NCI-H187 treated with DMSO at 0.1 percent for 48 hours (cell line): ENCODE measurements at places on chromosomes 3 and 15.
A peak's percentile ranks its signal among the peaks of the same experiment; 100 is the strongest.

DNA sequence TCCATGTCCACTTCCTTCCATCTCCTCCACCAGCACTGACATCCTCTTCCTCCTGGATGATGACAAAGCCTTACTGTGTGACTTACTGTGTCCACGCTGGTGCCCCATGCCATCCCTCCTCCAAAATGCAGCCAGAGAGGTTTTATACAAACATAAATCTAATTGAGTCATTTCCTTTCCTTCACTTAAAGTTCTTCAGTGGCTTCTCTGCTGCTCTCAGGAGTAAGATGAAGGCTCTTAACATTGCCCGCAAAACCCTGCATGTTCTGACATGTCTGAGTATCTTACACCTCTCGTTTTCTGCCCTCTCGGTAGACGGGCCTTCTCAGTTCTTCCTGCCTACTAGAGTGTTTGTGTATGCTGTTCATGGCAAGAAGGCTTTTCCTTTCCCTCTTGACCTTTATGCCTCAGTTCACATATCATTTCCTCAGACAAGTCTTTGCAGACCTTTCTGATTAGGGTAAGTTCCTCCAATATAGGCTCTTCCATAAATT, 175.5 kb downstream of the CFAP20DC start:
- DNase-seq, result peak; percentile 24

- DNase-seq, result no peak
Observed at GRCh38 chr3:111072031-111072921, 660 bp downstream of the NECTIN3 start.

DNA sequence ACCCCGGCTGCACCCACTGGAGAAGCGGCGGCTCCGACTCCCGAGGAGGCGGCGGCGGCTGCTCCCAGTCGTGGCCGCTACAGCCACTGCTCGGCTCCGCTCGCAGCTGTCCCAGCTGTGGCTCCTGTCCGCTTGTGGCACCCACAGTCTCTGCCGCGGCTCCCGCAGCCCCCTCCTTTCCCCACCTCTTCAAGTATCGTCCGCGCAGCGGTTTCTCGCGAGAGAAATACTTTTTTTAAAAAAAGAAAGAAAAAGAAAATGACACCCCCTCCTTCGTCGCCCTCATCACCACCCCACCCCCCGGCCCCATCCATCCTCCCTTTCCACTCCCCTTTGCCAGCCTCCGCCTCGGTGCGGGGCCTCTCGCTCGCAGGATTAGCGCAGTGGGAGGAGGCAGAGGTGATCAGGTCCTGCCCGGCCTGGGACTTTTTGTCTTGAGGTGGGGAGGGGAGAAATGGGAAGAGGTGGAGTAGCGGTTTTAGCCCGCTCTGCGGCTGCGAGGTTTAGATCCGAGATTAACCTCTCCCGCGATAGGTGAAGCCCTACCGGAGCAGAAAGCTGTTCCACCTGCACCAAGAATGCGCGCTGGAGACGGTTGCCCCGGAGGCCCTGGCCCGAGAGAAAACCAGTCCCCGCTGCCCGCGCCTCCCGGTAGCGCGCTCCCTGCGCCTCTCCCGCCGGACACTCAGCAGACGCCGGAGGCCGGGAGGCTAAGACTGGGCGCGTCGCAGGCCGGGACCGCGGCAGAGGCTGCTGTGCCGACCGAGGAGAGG, at the start of gene FBN1:
Gene FBN1, minus strand, starts transcription at position 152 of the 773 bp plus-strand sequence. CDS start 940 bp downstream, outside the sequence.
- no peak for DNase-seq

DNA sequence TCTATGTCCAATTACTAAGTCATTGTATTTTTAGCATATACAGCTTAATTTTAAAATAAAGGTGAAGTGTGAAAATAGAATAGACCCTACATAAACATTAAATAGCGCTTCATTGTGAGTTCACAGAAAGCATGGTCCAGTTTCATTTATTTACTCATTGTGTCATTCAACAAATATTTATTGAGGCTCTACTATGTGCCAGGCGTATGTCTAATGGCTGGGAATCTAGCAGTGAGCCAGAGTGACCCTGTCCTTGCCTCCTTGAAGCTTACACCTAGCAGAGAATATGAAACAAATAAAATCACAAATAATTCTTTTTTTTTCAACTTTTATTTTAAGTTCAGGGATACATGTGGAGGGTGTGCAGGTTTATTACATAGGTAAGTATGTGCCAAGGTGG, 161.7 kb downstream of the CFAP20DC start:
- no peak for DNase-seq

- no peak for DNase-seq
Observed at GRCh38 chr3:150901793-150902192, 3.4 kb downstream of the MINDY4B start.

DNA sequence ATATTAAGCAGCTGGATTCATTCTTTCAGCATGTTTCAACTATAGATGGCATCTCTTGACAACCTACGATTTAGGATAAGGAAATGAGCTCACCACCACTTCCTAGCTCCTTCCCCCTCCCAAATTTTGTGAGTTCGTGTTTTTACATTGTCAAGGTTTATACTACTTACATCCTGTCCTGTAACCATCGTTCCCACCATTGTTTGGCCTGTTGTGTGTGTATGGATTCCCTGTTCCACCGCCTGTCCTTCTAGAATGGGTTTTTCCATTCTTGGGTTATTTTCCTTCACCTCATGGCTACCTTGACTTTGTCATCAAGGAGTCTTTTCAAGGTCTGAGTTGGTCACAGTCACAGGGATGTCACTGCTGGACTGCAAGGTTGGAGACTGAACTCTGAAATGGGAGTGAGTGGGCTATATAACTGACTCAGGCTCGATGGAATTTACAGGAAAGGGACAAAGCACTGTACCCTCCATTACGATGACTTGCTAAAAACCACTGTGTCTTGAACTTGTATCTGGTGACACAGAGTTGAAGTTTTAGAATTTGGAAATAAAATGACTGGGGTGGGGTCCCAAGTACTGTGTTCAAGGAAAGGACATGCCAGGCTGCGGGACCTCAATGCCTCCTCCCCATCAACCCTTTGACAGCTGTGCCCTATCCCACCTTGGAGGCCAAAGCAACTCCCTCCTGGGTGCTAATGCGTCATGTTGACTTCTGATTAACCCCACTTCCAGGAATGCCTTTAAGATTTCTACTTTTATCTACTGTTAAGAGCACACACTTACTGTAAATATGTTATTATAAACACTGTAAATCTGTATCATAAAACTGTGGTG, 66.8 kb upstream of the BLM start:
- DNase-seq, result no peak

GRCh38 chr3:119147494-119147893, 1.5 kb downstream of the TEX55 start:
- no peak for DNase-seq

DNA sequence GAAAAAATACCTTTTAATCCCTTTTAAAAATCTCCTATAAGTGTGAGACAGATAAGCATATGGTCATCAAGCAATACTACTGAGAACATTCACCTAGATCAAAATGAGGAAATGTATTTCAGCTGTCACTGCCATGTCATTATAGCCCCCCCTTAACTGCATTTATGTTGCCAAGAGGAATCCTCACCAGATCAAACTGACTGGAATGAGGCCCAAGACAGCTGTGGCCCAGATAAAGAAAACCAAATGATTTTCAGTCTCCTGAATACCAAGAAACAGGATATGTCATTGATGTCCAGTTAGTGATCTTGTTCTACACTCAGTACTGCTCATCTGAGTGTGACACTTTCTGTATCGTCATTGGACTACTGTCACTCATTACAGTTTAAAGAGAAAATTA, 35.1 kb upstream of the CPB1 start:
- no peak for DNase-seq

DNA sequence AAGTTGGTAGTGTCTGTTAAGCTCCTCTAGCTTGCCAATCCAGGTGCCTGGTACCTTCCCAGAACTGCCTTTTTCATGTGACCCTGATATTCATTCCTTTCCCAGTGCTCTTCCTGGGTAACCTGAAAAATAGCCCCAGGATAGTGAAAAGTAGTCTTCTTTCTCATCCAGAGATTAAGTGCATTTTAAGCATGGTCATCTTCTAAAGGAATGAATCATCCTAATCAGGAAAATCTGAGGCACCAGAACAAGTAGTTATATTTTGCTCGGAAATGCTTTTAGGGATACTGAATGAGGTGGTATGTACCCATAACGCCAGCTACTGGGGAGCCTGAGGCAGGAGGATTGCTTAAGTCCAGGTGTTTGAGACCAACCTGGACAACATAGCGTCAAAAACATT, 23.1 kb upstream of the PDCD6IP start:
- DNase-seq, result no peak

DNA sequence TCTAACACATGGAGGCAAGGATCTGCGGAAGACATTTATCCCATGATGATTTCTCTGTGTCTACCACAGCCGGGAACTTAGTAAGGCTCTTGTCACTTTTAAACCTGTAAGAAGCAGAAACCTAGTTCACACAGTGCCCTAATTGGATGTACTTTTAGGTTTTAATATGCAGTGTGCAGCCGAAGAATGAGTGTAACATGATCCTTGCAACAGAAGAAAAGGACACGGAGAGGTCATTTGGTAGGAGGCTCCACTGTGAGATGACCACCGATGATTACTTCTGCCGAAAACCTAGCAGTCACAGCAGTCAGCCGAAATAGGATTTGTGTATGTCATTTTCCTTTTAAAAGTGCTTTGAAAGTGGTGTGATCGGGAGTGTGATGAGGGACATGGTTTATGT, 6.8 kb downstream of the CACNA1D start:
- DNase-seq, result no peak

DNA sequence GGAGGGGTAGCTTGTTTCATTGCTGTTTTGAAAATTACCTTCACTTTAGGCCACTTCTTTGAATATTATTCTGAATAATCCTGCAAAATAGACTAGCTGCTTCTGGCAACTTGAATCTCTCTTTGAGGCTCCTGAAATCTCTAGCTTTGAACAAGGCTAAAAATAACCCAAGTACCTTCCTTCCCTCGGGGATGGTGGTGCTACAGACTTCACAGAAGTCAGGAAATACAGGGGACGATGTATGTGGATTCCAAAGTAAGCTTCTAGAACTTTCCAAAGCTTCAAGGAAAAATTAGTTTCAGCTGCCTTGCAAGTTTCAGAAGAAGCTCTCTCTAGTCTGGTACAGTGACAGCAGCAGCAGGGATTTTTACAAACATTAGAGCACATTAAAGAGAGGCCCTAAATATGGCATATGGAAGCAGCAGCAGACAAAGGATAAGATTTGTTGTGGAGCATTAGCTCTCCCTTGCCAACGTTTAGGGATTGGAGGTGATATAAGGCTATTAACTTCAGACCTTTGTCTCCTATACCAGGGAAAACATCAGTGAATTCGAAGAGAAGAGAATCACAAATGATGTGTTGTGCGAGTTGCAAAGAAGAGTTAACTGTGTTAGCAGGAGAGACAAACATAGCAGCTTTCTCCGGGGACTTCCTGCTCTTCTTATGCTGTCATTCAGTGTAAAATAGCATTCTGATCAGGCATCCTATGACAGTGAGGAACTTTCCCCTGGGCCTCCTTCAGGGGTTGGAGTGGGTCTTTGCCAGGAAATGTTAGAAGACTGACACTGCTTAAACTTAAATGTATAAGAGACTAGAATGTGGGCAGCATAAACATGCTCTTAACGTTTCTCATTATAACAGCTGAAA, 783.0 kb upstream of the ARPP21 start:
- peak; percentile 15 for DNase-seq

DNA sequence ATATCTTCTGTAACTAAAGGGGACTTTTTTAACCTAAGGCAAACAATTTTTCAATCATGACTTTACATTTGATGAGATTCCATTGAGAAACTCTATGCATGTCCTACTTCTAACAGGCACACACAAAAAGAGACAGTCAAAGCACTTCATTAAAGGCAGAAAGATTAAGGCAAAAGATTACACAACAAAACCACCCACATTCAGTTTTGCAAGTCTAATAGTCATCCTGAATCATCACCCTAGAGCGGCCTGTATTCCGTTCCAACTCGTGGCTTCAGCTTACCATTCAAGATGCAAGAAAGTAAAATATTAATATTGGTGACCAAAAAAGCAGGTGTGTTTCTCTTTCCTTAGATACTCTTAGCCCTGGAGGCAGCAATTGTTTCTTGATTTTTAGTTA, 205.9 kb downstream of the P3H2 start:
- no peak for DNase-seq

- DNase-seq, result no peak
Observed at GRCh38 chr15:81865850-81866537, 179.8 kb downstream of the MEX3B start.

DNA sequence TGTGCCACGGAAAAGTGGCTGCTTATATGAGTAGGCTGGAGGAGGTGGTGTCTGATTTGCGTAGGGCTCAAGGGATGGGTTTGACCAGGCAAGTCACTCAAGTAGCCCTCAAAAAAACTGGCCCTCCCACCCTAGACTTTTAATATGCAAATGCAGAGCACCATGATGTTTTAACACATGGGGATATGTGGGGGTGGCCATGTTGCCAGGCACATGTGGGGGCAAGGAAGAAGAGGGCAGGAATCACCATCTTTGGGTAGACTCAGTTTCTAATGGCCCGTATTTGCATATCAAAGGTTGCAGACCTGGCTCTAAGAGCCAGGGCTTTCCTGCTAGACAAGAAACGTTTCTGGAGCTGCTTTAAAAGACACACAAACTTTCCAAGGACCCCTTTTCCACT, 307.2 kb upstream of the NDN start:
- DNase-seq, result no peak

GRCh38 chr3:151581035-151581434, 120.2 kb upstream of the IGSF10 start:
- no peak for DNase-seq

- DNase-seq, result no peak
Observed at GRCh38 chr15:100923902-100924301, 4.7 kb downstream of the LRRK1 start.

DNA sequence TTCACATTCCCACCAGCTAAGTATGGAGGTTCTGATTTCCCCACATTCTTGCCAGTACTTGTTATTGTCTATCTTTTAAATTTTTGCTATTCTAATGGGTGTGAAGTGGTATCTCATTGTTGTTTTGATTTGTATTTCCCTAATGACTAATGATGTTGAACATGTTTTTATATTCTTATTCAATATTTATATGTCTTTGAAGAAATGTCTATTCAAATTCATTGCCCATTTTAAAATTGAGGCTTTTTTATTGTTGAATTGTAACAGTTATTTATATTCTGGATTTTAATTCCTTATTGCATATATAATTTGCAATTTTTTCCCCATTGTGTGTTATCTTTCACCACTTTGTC, 255.3 kb downstream of the EDEM1 start:
- DNase-seq, result no peak

GRCh38 chr15:31306426-31307269, 20.0 kb upstream of the KLF13 start:
- peak; percentile 29 for DNase-seq

- DNase-seq, result no peak
Observed at GRCh38 chr15:83504365-83504764, 57.2 kb downstream of the SH3GL3 start.

DNA sequence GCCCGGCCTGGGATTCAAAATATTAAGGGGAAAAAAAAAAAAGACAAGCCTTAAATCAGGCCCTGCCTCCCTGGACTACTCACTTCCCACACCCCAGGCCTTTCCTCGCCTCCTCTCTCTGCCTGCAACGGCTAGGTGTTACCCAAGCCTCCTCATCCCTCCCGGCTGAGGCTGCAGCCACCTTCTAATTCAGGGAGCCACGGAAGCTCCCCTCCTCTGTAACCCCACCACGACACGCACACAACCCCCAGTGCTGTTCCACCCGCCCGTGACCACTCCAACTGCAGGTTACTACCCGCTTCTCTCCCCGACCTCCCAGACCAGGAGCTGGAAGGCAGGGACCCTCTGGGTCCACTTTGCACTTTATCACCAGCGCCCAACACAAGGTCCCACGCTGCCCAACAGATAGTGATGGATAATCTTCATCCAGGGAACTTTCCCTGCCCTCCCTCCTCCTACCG, 936 bp downstream of the KIF7 start:
- DNase-seq, result no peak
